ENCODE measurements at places on chromosomes 7 and 10. TPM values are rescaled to one million over a fixed set of nuclear protein-coding genes. Genes with fewer than 3 reads are reported as not detected.

GRCh38 chr10:69491611-69492010 lies 40.3 kb downstream of the TSPAN15 start:
- no peaks in the 10 kb centered on the region for H3K36me3 ChIP-seq
- no peaks in the 10 kb centered on the region for H3K4me1 ChIP-seq
- H3K27me3 ChIP-seq: no peaks in the 10 kb centered on the region
- H3K27ac ChIP-seq: no peak overlapping the region
- DNase-seq: no peak
- H3K4me3 ChIP-seq: no peak overlapping the region

The SLC18A3 gene
- not detected for total RNA-seq

DNA sequence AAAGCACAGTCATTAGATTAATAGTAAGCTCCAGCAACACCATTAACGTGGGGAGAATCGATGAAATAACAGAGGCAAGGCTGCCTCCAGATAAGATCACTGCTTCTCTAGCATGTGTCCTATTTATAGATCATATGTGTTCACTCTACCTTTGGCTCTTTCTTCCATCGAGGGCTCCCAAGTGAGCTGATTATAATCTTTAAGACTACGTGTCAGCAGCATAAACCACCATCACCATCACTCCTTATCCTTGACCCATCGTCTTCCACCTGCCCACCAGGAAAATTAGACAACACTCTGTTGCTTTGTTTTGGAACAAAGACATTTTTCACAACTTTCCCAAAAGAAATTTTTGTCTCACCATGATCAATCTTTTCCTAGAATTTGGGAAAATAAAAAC lies 71.2 kb upstream of the CARD11 start:
- DNase-seq: no peak
- peaks cover 6% of the 10 kb centered on the region for H3K36me3 ChIP-seq
- peaks cover 64% of the 10 kb centered on the region for H3K4me1 ChIP-seq
- no peak overlapping the region for H3K4me3 ChIP-seq
- H3K27ac ChIP-seq: no peak overlapping the region
- H3K27me3 ChIP-seq: no peaks in the 10 kb centered on the region

The HOGA1 gene
- not detected for total RNA-seq

The SLC12A9 gene
- total RNA-seq: 13.6 TPM

The PTF1A gene
- total RNA-seq: not detected

- no peaks in the 10 kb centered on the region for H3K27me3 ChIP-seq
- DNase-seq: no peak
- no peak overlapping the region for H3K27ac ChIP-seq
- H3K4me3 ChIP-seq: no peak overlapping the region
- H3K36me3 ChIP-seq: no peaks in the 10 kb centered on the region
These were observed 354.1 kb downstream of the ANKRD30A start for GRCh38 chr10:37479469-37479868.

- H3K27me3 ChIP-seq: peaks cover 17% of the 10 kb centered on the region
- H3K4me1 ChIP-seq: no peaks in the 10 kb centered on the region
These were observed 21.0 kb upstream of the ASB15 start for GRCh38 chr7:123580406-123581161.

DNA sequence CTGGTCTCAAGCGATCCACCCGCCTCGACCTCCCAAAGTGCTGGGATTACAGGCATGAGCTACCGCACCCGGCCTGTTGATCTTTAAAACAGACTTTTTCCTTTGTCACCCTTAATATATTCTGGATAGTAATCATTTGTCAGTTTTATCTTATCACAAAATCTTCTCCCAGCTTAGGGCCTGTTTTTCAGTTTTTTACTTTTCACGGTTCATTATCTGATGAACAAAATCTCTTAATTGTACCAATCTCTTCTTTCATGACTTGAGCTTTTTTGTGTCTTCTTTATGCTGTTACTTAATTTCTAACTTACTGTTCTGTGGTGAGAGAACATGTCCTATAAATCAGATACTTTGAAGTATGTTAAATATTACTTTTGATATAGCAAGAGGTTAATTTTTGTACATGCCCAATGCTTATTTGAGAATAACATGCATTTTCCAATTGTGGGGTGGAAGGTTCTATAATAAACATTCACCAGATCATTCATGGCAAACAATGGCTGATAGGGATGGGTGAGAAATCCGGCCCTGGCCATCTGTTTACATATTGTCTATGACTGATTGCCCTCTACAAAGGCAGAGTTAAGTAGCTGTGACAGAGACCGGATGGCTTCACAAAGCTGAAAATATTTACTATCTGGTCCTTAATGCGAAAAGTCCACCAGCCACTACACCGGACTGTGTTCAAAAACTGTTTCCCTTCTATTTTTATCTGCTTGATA lies 5.3 kb downstream of the PAPOLB start:
- H3K4me1 ChIP-seq: peaks cover 6% of the 10 kb centered on the region
- H3K27me3 ChIP-seq: peaks cover 25% of the 10 kb centered on the region
- no peak for DNase-seq
- H3K27ac ChIP-seq: no peak overlapping the region
- peaks cover 3% of the 10 kb centered on the region for H3K36me3 ChIP-seq

- no peaks in the 10 kb centered on the region for H3K4me1 ChIP-seq
- no peak overlapping the region for H3K27ac ChIP-seq
- no peaks in the 10 kb centered on the region for H3K27me3 ChIP-seq
- H3K36me3 ChIP-seq: peaks cover 44% of the 10 kb centered on the region
- no peak overlapping the region for H3K4me3 ChIP-seq
- no peak for DNase-seq
These were observed 24.7 kb downstream of the RRP12 start for GRCh38 chr10:97376413-97376812.

DNA sequence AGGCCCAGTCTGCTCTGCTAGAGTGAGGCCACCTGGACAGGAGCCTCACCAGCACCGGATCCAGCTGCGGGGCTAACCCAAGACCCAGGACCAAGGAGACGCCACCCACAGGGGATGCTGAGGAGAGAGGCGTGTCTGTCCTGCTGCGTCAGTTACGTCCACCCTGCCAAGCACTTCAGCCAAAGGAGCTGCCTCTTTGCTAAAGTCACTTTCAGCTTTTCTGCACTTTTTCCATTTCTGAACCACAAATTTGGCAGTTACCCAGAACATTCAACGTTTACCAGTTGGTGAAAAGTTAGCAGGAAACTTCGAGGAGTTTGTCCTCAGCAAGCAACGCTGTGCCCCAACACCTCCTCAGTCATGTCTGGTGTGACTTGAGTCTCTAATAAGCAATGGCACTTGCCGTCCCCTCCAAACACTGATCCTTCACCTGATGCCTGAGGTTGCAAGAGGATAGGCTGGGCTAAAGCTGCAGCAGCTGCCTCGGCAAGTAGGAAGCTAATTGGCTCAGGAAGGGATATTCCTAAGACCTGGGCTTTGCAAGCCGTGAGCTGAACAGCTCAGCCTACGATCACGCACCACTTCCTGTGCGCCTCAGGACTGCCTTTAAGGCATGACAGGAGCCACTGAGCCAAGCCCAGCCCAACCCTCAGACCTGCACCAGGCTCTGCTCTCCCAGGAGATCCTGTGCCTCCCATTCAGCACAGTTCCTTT lies 40.1 kb downstream of the KCNH2 start:
- DNase-seq: peak; percentile 67
- peaks cover 40% of the 10 kb centered on the region for H3K4me1 ChIP-seq
- no peak overlapping the region for H3K27ac ChIP-seq
- no peaks in the 10 kb centered on the region for H3K36me3 ChIP-seq
- H3K27me3 ChIP-seq: no peaks in the 10 kb centered on the region
- H3K4me3 ChIP-seq: peak overlapping the region; percentile 40

The CTNNA3 gene
- not detected for total RNA-seq

DNA sequence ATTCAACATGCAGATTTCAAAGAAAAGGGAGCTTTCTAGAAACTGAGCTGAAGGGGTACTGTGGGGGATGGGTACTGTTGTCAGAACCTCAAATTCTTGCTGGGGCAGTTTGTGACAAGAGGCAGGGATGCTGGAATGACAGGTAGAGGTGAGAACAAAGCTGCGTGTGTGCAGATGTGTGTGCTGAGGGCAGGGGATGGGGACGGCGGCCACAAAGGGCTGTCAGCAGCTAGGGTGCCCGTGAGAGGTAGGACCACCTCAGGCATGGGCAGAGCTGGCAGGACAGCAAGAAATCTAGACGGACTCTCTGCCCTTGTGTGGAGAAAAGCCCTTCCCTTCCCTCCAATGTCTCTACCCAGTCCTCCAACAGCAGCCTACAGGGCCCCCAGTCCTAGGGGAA lies 14.4 kb upstream of the BAZ1B start:
- no peaks in the 10 kb centered on the region for H3K4me1 ChIP-seq
- H3K4me3 ChIP-seq: no peak overlapping the region
- peak overlapping the region; percentile 33 for H3K27ac ChIP-seq
- H3K27me3 ChIP-seq: no peaks in the 10 kb centered on the region

The ASAH2 gene
- total RNA-seq: 0.05 TPM

- H3K4me1 ChIP-seq: peaks cover 32% of the 10 kb centered on the region
- no peaks in the 10 kb centered on the region for H3K27me3 ChIP-seq
- no peak overlapping the region for H3K27ac ChIP-seq
- H3K4me3 ChIP-seq: no peak overlapping the region
These were observed 155.6 kb downstream of the TAX1BP1 start for GRCh38 chr7:27895551-27895950.

DNA sequence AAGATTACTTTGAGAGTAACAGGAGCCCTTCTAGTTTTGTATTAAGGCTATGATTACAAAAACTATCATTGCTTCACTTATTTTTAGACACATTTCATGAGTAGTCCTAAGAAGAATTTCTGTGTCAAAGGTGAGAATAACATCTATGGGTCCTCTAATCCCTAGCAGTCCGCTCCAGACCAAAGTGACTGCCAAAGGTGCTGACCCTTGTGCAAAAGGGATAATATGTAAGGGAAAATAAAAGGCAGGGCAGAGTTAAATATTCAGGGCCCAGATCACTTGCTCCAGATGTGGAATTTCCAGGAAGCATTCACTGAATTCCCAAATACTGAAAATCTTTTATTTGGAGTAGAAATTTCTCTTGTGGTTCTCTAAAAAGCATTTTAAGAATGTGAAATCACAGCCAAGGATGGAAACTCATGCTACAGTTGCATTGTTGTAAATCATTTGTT lies 29.3 kb downstream of the RHOBTB1 start:
- peaks cover 8% of the 10 kb centered on the region for H3K4me1 ChIP-seq
- H3K27me3 ChIP-seq: peaks cover 6% of the 10 kb centered on the region
- H3K27ac ChIP-seq: no peak overlapping the region
- DNase-seq: no peak

The GDF2 gene
- not detected for total RNA-seq

DNA sequence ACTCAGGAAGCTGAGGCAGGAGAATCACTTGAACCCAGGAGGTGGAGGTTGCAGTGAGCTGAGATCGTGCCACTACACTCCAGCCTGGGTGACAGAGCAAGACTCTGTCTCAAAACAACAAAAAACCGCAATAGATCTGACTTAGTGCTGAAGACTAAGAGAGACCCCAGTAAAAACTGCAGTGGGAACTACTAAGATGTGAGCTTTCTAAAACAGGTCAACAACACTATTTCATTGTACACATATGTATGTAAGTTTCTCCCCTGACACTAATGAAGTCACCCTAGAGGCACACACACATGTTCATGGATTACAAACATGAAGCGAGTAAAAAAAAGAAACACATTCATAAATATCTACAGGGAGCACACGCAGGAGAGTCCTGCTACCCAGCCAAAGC lies 68.3 kb downstream of the PDE1C start:
- no peak for DNase-seq
- no peaks in the 10 kb centered on the region for H3K4me1 ChIP-seq
- no peak overlapping the region for H3K27ac ChIP-seq
- no peak overlapping the region for H3K4me3 ChIP-seq
- H3K36me3 ChIP-seq: no peaks in the 10 kb centered on the region

- H3K36me3 ChIP-seq: no peaks in the 10 kb centered on the region
- DNase-seq: no peak
- no peaks in the 10 kb centered on the region for H3K27me3 ChIP-seq
- no peaks in the 10 kb centered on the region for H3K4me1 ChIP-seq
- H3K27ac ChIP-seq: no peak overlapping the region
- H3K4me3 ChIP-seq: no peak overlapping the region
These were observed 195.0 kb downstream of the HGF start for GRCh38 chr7:81574723-81575326.

The SLC18A2 gene
- total RNA-seq: 0.14 TPM

The KMT2C gene
- 42.7 TPM for total RNA-seq

GRCh38 chr7:132075515-132075914 lies 500.8 kb downstream of the PLXNA4 start:
- DNase-seq: no peak
- H3K27ac ChIP-seq: no peak overlapping the region
- no peaks in the 10 kb centered on the region for H3K4me1 ChIP-seq
- H3K27me3 ChIP-seq: peaks cover 14% of the 10 kb centered on the region
- no peaks in the 10 kb centered on the region for H3K36me3 ChIP-seq
- no peak overlapping the region for H3K4me3 ChIP-seq

GRCh38 chr7:127628445-127628844 lies 10.5 kb upstream of the PAX4 start:
- DNase-seq: no peak
- no peak overlapping the region for H3K4me3 ChIP-seq
- no peaks in the 10 kb centered on the region for H3K4me1 ChIP-seq
- H3K36me3 ChIP-seq: no peaks in the 10 kb centered on the region
- no peak overlapping the region for H3K27ac ChIP-seq

GRCh38 chr7:157843336-157844140 lies 506.7 kb downstream of the DNAJB6 start:
- no peaks in the 10 kb centered on the region for H3K36me3 ChIP-seq
- no peak for DNase-seq
- H3K27ac ChIP-seq: no peak overlapping the region

GRCh38 chr7:128892521-128893250 lies 17.8 kb downstream of the KCP start:
- H3K27ac ChIP-seq: no peak overlapping the region
- no peaks in the 10 kb centered on the region for H3K36me3 ChIP-seq
- peaks cover 11% of the 10 kb centered on the region for H3K27me3 ChIP-seq
- DNase-seq: no peak
- no peaks in the 10 kb centered on the region for H3K4me1 ChIP-seq

The CTAGE8 gene
- total RNA-seq: 1.9 TPM

The SLC39A12 gene
- not detected for total RNA-seq

GRCh38 chr10:88336334-88336733 lies 246.8 kb downstream of the RNLS start:
- DNase-seq: no peak
- H3K27ac ChIP-seq: no peak overlapping the region
- peaks cover 7% of the 10 kb centered on the region for H3K4me1 ChIP-seq
- H3K4me3 ChIP-seq: no peak overlapping the region
- no peaks in the 10 kb centered on the region for H3K36me3 ChIP-seq

The NOC3L gene
- 53.7 TPM for total RNA-seq

The LAMB4 gene
- total RNA-seq: not detected

DNA sequence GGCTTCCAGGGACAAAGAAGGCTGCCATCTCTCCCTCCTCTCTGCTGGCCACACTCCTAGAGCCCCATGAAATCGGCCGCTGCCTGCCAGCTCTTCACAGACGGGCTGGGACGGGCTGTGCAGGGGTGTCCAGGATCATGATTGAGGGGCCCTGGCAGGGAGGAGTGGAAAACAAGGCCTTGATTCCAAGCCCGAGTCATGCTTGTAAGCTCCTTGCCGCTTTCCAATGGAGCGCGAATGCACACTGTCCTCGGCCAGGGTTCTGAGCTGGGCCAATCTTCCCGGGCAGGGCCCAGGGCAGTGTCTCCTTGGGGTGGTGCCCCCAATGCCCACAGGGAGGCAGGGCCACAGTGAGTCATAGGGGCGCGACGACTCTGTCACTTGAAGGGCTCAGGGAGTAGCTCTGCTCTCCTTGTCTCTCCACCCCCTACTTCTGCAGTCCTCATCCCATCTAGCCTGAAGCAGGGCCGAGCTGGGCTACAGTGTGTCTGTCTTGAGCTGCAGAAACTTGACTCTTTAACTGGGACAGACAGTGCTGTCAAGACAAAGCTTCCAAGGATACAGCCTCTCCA lies 186.2 kb upstream of the SVIL start:
- H3K4me3 ChIP-seq: no peak overlapping the region
- no peaks in the 10 kb centered on the region for H3K4me1 ChIP-seq
- no peak overlapping the region for H3K27ac ChIP-seq
- DNase-seq: no peak
- peaks cover 4% of the 10 kb centered on the region for H3K27me3 ChIP-seq
- no peaks in the 10 kb centered on the region for H3K36me3 ChIP-seq

The PRPF18 gene
- total RNA-seq: 22.1 TPM

Data from activated CD4-positive, alpha-beta T cell treated with anti-CD3 and anti-CD28 coated beads for 36 hours (primary cell).